CD8-positive, alpha-beta memory T cell (primary cell): ENCODE measurements at places on chromosomes 5 and 9. TPM values are rescaled to one million over a fixed set of nuclear protein-coding genes. Genes with fewer than 3 reads are reported as not detected.

DNA sequence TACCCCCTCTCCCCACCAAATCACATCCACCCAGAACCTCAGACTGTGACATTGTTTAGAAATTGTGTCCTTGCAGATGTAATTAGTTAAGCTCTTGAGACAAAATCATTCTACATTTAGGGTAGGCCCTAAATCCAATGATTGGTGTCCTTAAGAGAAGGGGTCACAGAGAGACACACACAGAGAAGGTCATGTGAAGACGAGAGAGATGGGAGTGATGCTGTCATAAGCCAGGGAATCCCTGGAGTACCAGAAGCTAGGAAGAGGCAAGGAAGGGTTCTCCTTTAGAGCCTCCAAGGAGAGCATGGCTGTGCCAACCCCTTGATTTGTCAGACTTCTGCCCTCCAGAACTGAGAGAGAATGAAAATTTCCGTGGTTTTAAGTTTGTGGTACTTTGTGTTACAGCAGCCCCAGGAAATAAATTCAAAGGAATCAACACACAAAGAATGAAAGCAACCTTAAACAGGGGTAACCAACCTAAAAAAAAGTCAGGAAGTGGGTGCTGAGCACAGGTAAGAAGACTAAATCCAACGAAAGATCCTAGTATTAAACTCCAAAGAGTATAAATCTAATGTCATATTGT lies 33.6 kb downstream of the TIMD4 start:
- no peak for DNase-seq

Gene MAP1B
- 0.13 TPM for total RNA-seq

Gene PCDHB8
- not detected for total RNA-seq

Gene NRARP
- total RNA-seq: 1.9 TPM

Gene PHAX
- total RNA-seq: 68.2 TPM

DNA sequence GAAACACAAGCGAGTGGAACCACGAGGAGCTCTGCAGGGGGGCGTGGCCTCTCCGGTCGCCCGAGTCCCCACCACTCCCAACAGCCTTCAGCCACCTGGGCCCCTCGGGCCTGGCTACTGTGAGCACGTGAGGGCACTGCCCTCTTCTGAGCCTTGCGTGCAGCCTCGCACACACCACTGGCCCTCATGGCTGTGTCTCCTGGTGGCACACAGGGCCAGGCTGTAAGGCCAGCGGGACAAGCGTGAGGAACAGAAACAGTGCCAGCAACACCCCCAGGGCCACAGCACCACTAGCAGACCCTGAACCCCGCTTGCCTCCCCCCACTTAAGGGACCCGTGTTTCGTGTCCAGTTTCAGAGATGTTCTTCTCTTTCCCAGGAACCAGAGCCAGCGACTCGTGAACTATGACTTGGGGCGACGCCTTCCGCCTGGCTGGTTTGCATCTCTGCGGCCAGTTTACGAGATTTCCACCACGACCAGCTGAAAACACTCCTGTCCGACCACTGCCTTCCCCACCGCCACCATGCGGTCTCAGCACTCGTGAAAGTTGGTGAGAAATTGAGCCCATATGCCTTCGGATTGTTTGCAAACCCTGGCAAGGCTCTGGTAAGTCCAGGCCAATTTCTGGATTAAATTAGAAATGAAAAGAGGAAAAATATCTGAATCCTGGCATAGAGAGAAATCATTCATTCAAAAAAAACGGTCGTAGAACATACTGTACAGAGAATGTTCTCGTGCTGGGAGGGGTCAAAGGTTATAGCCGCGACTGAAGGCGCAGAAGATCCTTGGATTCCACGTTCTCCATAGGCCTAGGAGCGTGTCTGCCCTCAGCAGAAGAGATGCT lies 135.6 kb downstream of the ZNF354C start:
- DNase-seq: no peak
